Activated naive CD8-positive, alpha-beta T cell treated with anti-CD3 and anti-CD28 coated beads for 36 hours (primary cell): ENCODE measurements at places on chromosomes 5 and 9. TPM values are rescaled to one million over a fixed set of nuclear protein-coding genes. Genes with fewer than 3 reads are reported as not detected.

- peaks cover 38% of the 10 kb centered on the region for H3K4me1 ChIP-seq
- peaks cover 9% of the 10 kb centered on the region for H3K27me3 ChIP-seq
- H3K36me3 ChIP-seq = peaks cover 52% of the 10 kb centered on the region
- H3K27ac ChIP-seq = no peak overlapping the region
- no peak for DNase-seq
Observed at GRCh38 chr5:403995-404394, 39.0 kb upstream of the EXOC3 start.

DNA sequence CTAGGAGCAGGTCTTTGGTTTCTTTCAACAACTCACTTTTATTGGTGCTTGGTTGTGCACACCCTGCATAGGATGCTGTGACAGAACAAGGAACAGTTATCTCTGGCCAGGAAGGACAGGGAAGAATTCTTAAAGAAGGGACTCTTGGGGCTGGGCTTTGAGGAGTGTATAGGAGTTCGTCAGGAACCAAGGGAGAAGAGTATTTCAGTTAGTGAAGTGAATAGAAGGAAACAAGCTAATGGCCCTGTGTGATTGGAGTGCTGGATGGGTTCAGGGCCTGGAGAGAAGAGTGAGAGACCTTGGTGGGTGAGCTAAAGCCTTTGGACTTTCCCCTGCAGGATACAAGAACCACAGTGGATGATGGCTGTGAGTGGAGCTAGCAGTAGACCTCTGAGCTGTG is 32.2 kb downstream of the DAB2IP start:
- H3K36me3 ChIP-seq = no peaks in the 10 kb centered on the region
- H3K27ac ChIP-seq = no peak overlapping the region
- H3K4me1 ChIP-seq = no peaks in the 10 kb centered on the region
- DNase-seq = no peak
- H3K4me3 ChIP-seq = no peak overlapping the region

- peaks cover 8% of the 10 kb centered on the region for H3K4me1 ChIP-seq
- H3K4me3 ChIP-seq = no peak overlapping the region
- no peaks in the 10 kb centered on the region for H3K36me3 ChIP-seq
- no peak overlapping the region for H3K27ac ChIP-seq
- peaks cover 3% of the 10 kb centered on the region for H3K27me3 ChIP-seq
- DNase-seq = no peak
Observed at GRCh38 chr9:135969064-135969683, 8.0 kb upstream of the UBAC1 start.

DNA sequence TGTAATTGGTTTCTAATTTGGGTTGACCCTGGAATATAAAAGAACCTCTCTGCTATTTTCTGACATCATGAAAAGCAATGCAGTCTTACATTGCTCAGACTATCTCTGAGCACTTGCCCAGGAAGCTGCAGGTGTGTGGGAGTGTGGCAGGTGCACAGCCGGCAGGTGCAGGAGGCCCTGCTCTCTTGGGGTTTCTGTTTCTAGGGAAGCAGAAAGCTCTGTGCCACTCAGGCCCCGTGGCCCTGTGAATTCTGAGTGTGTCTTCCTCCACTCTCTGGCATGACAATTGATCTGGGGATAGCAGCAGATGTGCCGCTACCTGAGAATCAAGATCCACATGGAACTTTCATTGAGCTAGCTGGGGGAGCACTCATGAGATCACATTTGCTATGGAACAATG is 45.7 kb upstream of the IRX2 start:
- no peaks in the 10 kb centered on the region for H3K4me1 ChIP-seq
- no peak overlapping the region for H3K4me3 ChIP-seq
- no peak for DNase-seq
- no peak overlapping the region for H3K27ac ChIP-seq
- no peaks in the 10 kb centered on the region for H3K27me3 ChIP-seq

DNA sequence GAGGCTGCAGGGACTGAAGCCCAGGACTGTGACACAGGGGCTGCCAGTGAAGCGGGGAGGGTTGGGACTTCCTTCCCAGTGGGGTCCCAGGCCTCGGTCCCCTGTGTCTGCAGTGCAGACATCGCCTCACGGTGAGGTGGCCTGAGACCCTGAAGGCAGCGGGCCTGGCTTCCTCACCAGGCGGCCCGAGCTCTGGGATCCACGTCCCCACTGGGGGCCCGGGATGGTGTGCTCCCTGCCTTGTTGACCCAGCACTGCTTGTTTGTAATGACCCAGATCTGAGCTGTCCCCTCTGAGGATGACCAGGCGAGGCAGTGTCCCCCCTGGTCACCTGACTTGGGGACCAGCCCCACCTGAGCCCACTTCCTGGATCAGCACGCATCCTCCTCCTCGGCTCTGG is 53.1 kb downstream of the COL5A1 start:
- H3K36me3 ChIP-seq = no peaks in the 10 kb centered on the region
- H3K27me3 ChIP-seq = no peaks in the 10 kb centered on the region
- no peak overlapping the region for H3K4me3 ChIP-seq
- H3K4me1 ChIP-seq = peaks cover 3% of the 10 kb centered on the region
- DNase-seq = no peak
- no peak overlapping the region for H3K27ac ChIP-seq

DNA sequence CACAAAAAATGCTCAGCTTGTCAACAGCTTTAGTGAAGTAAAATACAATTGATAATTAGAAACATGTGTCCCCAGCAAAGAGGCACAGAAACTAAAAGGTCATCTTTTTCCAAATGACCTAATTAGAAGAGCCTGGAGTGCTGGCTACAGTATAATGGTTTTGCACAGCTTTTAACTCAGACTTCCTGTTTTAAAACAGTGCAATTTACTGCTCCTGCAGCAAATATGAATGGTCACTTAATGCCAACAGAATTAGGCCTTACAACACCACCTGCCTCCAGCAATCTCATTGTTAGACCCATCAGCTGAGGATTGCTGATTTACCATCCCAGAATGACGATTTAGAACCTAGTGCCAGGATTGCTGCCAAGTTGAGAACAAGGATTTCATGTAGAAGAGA is 239.3 kb downstream of the CETN3 start:
- DNase-seq = no peak
- no peak overlapping the region for H3K27ac ChIP-seq
- H3K36me3 ChIP-seq = no peaks in the 10 kb centered on the region
- H3K4me3 ChIP-seq = no peak overlapping the region
- no peaks in the 10 kb centered on the region for H3K27me3 ChIP-seq

DNA sequence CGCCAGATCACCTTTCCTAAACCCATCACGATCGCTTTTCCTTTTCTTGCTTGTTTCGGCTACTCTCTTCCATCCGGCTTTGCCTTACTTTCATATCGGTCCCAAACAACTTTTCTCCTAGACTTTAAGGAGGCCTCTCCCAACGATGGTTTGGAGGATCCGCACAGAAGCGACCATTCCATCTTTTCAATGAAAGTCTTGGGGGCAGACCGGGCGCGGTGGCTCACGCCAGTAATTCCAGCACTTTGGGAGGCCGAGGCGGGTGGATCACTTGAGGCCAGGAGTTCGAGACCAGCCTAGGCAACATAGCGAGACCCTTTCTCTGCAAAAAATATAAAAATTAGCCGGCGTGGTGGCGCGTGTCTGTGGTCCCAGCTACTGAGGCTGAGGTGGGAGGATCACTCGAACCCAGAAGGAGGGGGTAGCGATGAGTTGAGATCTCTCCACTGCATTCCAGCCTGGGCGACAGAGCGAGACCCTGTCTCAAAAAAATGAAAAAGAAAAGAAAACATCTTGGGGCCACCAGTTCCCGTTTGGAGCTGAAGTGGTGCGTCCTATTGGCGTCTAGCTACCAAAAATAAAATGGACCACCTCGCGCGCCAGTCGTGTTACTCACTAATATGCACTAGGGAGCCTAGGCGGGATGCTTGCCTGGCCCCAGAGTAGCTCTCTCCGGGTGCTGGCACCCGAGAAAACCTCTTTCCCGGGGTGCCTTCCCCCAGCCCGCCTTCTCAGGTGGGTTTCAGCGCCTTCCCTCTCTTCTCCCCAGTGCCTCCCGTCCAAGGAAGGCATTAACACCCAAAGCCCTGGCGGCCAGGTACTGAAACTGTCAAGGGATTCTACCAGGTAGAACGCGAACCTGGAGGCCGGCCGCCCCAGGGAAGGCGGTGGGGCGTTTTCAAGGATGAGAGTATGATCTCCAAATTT is 800 bp upstream of the AP3B1 start:
- peaks cover 4% of the 10 kb centered on the region for H3K36me3 ChIP-seq
- H3K4me3 ChIP-seq = peak overlapping the region; percentile 93
- H3K27ac ChIP-seq = peak overlapping the region; percentile 97
- DNase-seq = peak; percentile 45

- H3K27ac ChIP-seq = no peak overlapping the region
- no peaks in the 10 kb centered on the region for H3K4me1 ChIP-seq
- no peak overlapping the region for H3K4me3 ChIP-seq
Observed at GRCh38 chr5:146366904-146367303, 28.3 kb downstream of the POU4F3 start.

DNA sequence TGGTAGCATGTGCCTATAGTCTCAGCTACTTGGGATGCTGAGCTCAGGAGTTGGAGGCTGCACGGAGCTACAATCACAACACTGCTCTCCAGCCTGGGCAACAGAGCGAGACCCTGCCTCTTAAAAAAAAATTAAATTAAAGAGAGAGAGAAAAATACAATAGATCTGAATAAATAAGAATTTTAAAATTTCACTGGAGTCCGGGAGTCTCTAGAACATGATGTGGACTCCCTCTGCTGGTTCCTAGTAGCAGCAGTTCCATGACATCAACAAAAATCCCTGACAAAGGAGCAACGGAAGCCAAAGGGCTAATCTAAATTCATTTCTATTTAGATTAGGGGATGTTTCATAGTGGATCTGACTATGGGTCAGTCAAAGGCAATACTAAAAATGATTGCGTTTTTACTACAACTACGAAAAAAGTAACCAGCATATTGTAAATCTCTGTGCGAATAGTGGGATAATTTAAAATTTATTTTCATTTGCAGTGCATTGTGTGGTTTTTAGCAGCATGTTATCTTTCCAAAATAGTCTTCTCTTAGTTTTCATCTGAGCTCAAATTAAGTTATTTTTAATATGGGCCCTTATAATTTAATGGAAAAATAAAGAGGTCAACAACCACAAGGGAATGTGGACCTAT is 6.7 kb downstream of the INIP start:
- DNase-seq = no peak
- no peak overlapping the region for H3K4me3 ChIP-seq
- H3K27ac ChIP-seq = no peak overlapping the region
- peaks cover 37% of the 10 kb centered on the region for H3K4me1 ChIP-seq

- no peak for DNase-seq
- no peaks in the 10 kb centered on the region for H3K27me3 ChIP-seq
- peaks cover 7% of the 10 kb centered on the region for H3K4me1 ChIP-seq
- no peak overlapping the region for H3K4me3 ChIP-seq
Observed at GRCh38 chr5:97107318-97107717, 35.1 kb downstream of the LIX1 start.

- H3K4me3 ChIP-seq = no peak overlapping the region
- no peak for DNase-seq
- peaks cover 37% of the 10 kb centered on the region for H3K4me1 ChIP-seq
- peaks cover 89% of the 10 kb centered on the region for H3K27me3 ChIP-seq
- H3K27ac ChIP-seq = no peak overlapping the region
- no peaks in the 10 kb centered on the region for H3K36me3 ChIP-seq
Observed at GRCh38 chr5:154485096-154485491, 7.1 kb upstream of the HAND1 start.

DNA sequence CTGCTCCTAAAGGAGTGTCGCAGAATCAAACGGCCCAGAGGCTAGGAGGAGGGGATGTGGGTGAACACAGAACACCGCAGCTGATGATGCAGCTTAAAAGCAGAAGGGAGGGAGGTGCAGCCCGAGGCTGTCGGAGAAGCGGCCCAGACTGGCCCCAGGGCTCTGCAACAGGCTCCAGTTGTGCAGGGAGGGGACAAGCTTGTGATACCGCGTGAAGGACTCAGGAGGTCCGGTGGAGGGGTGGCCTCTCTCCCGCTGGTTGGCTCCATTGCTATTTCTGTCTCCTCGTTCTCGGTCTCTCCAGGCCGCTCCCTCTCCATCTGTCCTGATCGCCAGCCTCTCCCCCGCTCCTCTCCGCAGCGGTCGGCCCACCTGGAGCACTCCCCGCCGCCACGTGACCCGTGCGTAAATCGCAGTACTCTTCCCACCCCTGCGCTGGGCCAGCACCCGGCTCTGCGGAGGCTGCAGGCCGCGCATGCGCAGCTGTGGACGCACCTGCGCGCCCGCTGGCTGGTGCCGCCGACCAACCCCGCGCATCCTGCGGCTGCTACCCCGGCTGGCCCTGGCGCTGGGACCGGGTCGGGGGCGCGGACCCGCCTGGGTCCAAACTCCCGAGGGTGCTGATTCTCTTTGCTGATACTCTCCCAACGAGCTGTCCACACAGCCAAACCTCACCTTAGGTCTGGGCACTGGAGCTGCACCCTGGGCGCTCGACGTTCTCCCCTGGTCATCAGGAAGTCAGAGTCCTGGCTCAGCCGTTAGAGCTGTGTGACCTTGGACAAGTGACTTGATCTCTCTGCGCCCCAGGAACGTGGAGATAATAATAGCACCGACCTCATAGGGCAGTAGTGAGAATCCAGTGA is 3.7 kb upstream of the STXBP1 start:
- DNase-seq = peak; percentile 84
- no peaks in the 10 kb centered on the region for H3K36me3 ChIP-seq
- peak overlapping the region; percentile 71 for H3K27ac ChIP-seq
- H3K27me3 ChIP-seq = peaks cover 17% of the 10 kb centered on the region

DNA sequence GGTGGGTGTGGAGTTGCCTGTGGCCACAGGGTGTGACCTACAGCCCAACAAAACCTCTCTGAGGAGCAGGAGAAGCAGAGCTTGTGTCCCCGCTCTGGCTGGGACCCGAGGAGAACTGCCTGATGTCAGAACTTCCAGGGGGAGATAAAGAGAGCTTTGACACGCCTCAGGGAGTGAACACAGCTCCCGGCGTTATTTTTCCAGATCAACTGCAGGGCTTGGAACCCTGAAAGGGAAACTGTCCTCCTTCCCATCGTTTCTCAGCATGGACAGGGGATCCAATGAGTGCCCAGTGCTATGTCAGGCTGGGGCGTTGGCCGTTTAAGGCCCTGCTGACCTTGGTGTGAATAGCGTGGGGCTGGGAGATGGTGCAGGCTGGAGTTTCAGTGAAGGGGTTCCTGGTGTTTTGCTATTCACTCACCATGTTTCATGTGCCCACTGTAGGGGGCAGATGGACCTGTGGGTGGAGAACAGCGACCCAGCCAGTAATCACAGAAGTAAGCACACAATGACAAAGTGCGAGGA is 22.0 kb downstream of the GADD45G start:
- DNase-seq = no peak
- H3K4me3 ChIP-seq = no peak overlapping the region
- no peaks in the 10 kb centered on the region for H3K4me1 ChIP-seq
- H3K27me3 ChIP-seq = no peaks in the 10 kb centered on the region
- H3K27ac ChIP-seq = no peak overlapping the region

The TAF11L4 gene
- not detected for total RNA-seq

The MAMDC2 gene
- not detected for total RNA-seq

The NTRK2 gene
- not detected for total RNA-seq

The IFNK gene
- not detected for total RNA-seq

The INSL6 gene
- total RNA-seq = not detected
